ENCODE measurements at places on chromosomes 12 and 14.

- no peak for DNase-seq
These were observed 33.4 kb downstream of the TMTC1 start for GRCh38 chr12:29750131-29750927.

- no peak for DNase-seq
These were observed 654.0 kb downstream of the DIO2 start for GRCh38 chr14:79557309-79557708.

- DNase-seq = no peak
These were observed 1.6 kb upstream of the DGKA start for GRCh38 chr12:55929306-55929791.

DNA sequence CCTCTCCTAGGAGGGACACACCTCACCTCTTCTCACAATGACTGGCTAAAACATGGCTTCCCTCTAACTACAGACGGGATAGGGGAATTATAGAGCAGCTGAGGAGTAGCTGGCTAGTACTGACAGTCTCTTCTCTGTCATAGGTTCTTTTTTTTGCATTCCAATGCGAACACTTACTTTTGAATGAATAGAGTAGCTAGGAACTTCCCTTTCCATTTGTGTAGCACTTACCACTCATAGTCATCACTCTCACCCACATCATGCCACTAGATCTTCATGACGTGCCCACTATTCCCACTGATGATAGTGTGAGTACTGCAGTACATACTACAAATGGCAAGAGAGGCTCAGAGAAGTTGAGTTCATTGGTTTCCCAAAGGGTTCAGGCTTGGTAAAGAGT is 143.9 kb upstream of the HIF1A start:
- DNase-seq = no peak

- no peak for DNase-seq
These were observed 174.3 kb downstream of the FOXN3 start for GRCh38 chr14:89242652-89243279.

DNA sequence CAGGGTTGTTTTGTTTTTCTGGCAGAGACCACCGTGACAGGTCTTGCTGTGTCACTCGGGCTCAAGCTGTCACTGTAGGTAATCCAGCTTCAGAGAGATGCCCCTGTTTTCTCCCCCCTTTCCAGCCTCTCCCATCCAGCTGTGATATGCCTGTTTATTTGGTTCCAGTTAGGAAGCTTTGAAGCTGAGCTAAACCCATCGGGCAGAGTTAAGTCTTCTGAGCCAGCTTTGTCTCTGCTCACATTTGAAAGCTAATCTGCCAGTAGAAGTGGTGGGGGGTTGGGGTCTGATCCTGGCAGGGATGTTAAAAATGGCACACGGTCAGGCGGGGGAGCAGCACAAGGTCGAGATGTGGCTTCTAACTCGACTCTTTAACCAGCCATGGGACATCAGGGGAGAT is 130.0 kb downstream of the TSPAN9 start:
- no peak for DNase-seq
